ENCODE measurements at places on chromosomes 7 and 10. TPM values are rescaled to one million over a fixed set of nuclear protein-coding genes. Genes with fewer than 3 reads are reported as not detected.

DNA sequence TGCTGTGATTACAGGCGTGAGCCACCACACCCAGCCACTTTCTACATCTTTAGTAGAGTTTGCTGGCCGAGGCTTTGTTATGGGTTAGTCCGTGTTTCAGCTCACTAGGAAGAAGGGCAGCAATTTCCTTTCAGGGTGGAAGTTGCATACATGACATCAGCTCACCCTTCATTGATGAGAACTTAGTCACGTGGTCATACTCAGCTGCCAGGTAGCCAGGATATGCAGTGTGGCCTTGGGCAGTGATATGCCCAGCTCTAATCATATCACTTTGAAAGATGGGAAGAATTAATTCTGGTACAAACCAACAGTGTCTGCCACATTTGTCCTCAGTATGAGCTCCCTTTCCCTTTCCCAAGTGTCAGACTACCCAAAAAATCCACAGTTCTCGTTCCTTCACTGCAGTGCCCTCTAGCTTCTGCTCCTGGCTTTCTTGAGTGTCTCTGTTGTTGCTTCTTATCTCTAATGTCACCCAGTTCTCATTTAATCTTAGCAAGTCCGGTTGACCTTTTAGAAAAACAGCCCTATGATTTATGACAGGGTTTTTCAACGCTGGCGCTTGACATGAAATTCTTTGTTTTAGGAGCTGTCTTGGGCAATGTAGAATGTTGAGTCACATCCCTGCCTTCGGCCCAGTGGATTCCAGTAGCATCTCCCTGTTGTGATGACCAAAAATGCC is 108.7 kb upstream of the ITGB1 start:
- H3K36me3 ChIP-seq = no peaks in the 10 kb centered on the region
- H3K27me3 ChIP-seq = no peaks in the 10 kb centered on the region

DNA sequence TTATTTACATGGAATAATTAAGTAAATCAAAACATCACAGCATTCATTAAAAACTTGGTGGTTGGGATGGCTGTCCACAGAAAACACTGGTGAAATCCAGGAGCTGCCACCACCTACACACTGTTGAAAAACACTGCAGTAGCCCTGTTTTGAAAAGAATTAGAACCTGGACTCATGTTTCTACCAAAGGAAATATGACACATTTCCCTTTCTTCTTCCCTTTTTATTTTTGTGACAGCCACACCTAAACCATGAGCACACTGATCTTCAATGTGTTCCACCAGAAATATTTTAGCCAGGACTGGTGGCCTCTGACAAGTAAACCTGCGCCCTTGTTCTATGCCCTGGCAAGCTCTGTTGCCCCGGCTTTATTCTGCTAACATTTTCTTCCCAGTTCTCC is 3.3 kb downstream of the TMEM140 start:
- no peak overlapping the region for H3K4me3 ChIP-seq
- peaks cover 4% of the 10 kb centered on the region for H3K36me3 ChIP-seq
- no peaks in the 10 kb centered on the region for H3K27me3 ChIP-seq
- peaks cover 28% of the 10 kb centered on the region for H3K4me1 ChIP-seq
- DNase-seq = no peak
- H3K27ac ChIP-seq = no peak overlapping the region

DNA sequence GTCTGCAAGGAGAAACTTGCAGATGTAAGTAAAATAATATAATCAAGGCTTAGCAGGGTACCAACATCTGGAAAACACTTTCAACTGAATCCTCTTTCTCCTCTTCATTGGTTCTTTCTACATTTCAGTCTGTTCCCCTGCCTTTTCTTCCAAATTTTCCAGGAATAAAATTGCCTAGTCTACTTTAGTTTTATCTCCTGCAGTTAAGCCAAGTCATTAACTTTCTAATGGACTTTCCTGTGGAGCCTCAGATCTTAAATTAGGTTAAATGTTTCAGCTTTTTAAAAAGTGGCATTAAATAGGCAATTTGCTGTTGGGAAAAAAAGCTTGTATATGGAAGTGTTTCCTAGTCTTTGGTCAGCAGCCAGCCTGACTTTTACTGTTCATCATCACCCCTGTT is 70.8 kb downstream of the EEPD1 start:
- H3K27ac ChIP-seq = no peak overlapping the region
- H3K27me3 ChIP-seq = no peaks in the 10 kb centered on the region
- H3K36me3 ChIP-seq = no peaks in the 10 kb centered on the region
- H3K4me3 ChIP-seq = no peak overlapping the region
- H3K4me1 ChIP-seq = no peaks in the 10 kb centered on the region

DNA sequence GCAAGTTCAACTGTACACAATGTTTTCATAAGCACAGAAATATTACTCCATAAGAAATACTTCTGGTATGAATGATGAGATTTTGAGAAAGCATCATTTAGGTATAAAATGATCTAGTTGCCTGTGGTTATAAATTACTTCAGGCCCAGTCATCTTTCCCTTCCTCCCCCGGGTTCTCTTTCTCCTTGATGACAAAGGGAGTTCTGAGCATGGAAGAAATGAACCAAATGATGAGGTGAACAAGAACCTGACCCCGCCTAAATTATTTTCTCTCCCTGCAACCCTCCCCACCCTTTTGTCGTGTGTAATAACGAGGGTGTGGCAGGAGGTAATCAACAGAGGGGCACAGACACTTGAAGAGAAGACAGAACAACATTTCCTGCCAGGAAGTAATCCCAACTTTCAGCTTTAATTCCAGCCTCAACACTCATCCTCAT is 319.6 kb upstream of the SP8 start:
- no peaks in the 10 kb centered on the region for H3K27me3 ChIP-seq
- DNase-seq = no peak
- H3K27ac ChIP-seq = no peak overlapping the region
- no peak overlapping the region for H3K4me3 ChIP-seq

DNA sequence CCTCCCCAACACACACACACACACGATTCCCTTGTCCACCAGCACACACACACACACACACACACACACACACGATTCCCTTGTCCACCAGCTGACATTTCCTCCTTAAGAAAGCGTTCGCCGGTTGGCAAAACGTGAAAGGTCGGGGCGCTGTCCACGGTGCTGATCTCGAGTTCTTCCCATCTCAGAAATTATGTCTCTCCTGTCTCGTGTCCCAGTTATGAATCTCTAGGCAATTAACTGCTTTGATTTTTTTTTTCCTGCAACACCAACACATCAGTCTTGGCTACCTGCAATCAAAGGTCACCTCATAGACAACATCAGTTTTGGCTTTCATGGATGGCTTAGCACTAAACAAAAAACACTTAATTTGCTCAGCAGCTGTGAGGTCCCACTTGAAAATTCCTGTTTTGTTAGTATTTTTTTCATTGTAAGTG is 1.9 kb downstream of the INA start:
- H3K36me3 ChIP-seq = no peaks in the 10 kb centered on the region
- no peak for DNase-seq

DNA sequence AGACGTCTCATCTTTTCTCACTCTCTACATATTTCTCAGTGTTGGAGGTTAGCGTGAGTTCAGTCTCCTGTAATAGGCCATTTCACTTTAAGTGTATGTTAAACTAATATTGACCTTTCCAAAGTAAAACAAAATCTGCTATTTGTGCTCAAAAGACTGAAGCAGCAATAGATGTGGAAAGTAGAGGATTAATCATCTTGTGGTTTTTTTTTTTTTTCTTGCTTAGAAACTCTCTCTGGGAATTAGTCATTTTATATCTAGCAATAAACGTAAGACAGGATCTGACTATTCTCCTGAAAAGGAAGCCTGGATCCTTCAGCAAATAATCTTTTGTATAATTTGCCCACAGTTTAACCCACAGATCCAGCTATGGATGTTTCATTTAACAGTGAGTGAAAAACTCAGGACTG is 81.7 kb downstream of the NRP1 start:
- no peak overlapping the region for H3K4me3 ChIP-seq
- no peak for DNase-seq
- peaks cover 23% of the 10 kb centered on the region for H3K4me1 ChIP-seq
- H3K36me3 ChIP-seq = no peaks in the 10 kb centered on the region

GRCh38 chr7:131424219-131424822 is 96.6 kb downstream of the MKLN1 start:
- no peaks in the 10 kb centered on the region for H3K27me3 ChIP-seq
- no peaks in the 10 kb centered on the region for H3K4me1 ChIP-seq
- DNase-seq = peak; percentile 44
- H3K27ac ChIP-seq = no peak overlapping the region

- no peak overlapping the region for H3K4me3 ChIP-seq
- H3K36me3 ChIP-seq = no peaks in the 10 kb centered on the region
- DNase-seq = no peak
- no peak overlapping the region for H3K27ac ChIP-seq
These were observed 169.6 kb downstream of the SEPTIN7 start for GRCh38 chr7:35970458-35970857.

DNA sequence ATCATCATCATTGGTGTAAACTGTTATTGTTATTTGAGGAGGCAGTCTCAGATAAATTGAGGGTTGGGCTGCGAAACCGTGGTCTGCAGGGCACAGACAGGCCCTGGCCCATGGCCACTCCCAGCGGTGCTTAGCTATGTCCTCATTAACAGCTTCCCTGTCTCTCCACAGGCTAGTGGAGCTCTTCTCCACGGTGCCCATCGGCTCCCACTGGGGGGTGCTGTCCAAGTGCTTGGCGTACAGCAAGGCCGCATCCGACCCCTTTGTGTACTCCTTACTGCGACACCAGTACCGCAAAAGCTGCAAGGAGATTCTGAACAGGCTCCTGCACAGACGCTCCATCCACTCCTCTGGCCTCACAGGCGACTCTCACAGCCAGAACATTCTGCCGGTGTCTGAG is 21.6 kb downstream of the GPR26 start:
- H3K27me3 ChIP-seq = no peaks in the 10 kb centered on the region
- no peak for DNase-seq
- H3K4me1 ChIP-seq = no peaks in the 10 kb centered on the region
- no peak overlapping the region for H3K4me3 ChIP-seq

- H3K4me1 ChIP-seq = no peaks in the 10 kb centered on the region
- no peak overlapping the region for H3K27ac ChIP-seq
- no peak for DNase-seq
- no peaks in the 10 kb centered on the region for H3K36me3 ChIP-seq
- no peaks in the 10 kb centered on the region for H3K27me3 ChIP-seq
These were observed 67.9 kb upstream of the OGDHL start for GRCh38 chr10:49830016-49830415.

- no peaks in the 10 kb centered on the region for H3K4me1 ChIP-seq
- DNase-seq = no peak
- H3K27ac ChIP-seq = no peak overlapping the region
These were observed 184.7 kb upstream of the KCTD7 start for GRCh38 chr7:66443946-66444345.

GRCh38 chr7:90961037-90961725 is 303.1 kb upstream of the FZD1 start:
- no peaks in the 10 kb centered on the region for H3K36me3 ChIP-seq
- H3K27ac ChIP-seq = no peak overlapping the region
- H3K4me1 ChIP-seq = no peaks in the 10 kb centered on the region
- no peak overlapping the region for H3K4me3 ChIP-seq
- no peaks in the 10 kb centered on the region for H3K27me3 ChIP-seq
- DNase-seq = no peak

DNA sequence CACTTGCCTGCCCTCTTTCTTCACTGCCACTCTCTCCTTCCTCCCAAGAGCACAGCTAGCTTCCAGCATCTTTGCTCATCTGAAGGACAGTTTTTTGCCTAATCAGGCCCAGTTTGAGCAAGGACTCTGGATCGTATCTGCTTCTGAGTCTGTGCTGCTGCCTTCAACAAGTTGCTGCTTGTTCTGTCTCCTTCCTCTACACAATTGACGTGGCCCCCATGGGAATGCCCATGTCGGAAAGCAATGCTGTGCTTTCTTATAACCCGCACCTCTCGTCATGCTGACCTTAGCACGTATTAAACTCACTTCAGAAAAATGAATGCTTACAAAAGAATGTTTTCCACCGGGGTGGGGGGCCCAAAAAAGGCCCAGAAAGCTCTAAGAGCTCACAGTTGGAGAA is 324.7 kb upstream of the C7orf33 start:
- H3K36me3 ChIP-seq = no peaks in the 10 kb centered on the region
- H3K27me3 ChIP-seq = no peaks in the 10 kb centered on the region
- DNase-seq = no peak
- peaks cover 5% of the 10 kb centered on the region for H3K4me1 ChIP-seq

The ZNF727 gene
- 0.12 TPM for total RNA-seq

The TTYH3 gene
- 24.8 TPM for total RNA-seq

The FGF8 gene
- total RNA-seq = not detected

The PROSER2 gene
- total RNA-seq = 1.7 TPM

Measured in naive thymus-derived CD4-positive, alpha-beta T cell (primary cell).